ENCODE measurements at places on chromosomes 1 and 21.

DNA sequence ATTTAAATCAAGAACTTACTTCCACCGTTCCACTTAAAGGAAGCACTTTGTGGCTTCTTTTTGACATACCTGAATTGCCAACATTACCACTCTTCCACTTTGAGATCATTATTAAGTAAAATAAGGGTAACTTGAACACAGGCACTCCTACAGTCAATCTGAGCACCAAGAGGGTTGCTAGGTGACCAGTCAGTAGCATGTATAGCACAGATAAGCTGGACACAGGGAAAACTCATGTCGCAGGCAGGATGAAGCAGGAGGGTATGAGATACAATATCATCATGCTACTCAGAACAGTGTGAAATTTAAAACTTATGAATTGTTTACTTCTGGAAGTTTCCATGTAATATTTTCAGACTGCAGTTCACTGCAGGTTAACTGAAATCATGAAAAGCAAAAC lies 47.0 kb upstream of the RAP1GAP start:
- DNase-seq: no peak

- DNase-seq: no peak
These were observed 7.7 kb upstream of the GJA5 start for GRCh38 chr1:147768101-147768500.

DNA sequence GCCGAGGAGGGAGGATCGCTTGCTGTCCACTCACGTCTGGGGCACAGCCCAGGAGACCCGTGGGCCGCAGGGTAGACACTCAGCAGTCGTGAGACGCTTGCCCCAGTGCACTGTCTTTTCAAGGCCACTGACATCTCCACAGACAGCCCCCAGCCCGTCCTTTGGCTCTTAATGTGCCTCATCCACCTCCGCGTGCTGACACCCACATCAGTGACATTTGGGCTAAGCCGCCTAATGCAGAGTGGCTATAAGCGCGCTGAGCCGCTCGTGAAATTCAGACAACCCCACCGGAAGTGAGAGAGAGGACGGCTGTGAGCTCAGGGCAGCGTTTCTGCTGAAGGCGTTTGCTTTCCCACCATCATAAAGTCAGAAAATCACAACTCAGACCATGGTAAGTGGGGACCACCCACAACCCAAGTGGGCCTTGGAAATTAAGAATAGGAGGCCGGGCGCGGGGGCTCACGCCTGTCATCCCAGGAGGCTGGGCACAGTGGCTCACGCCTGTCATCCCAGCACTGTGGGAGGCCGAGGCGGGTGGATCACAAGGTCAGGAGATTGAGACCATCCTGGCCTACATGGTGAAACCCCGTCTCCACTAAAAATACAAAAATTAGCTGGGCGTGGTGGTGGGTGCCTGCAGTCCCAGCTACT lies 8.4 kb downstream of the SLC35E2B start:
- DNase-seq: no peak

DNA sequence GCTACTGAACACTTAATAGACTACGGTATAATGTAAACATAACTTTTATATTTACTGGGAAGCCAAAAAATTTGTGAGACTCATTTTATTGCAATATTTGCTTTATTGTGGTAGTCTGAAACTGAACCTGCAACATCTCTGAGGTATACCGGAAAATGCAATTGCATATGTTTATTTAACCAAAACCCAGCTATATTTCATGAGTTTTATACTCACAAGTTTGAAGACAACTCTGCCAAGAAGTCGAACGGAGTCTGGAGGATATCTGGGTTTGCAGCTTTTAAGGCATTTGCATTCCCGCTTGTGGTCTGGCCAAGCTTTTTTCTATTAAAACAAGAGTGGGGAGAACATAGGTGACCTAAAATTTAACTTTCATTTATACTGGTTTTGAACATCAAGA lies 171.9 kb downstream of the SMYD3 start:
- DNase-seq: no peak

- no peak for DNase-seq
These were observed 12.8 kb downstream of the ZNF678 start for GRCh38 chr1:227576189-227576588.

- DNase-seq: peak; percentile 87
These were observed 22.7 kb downstream of the UTP25 start for GRCh38 chr1:209850342-209850979.

DNA sequence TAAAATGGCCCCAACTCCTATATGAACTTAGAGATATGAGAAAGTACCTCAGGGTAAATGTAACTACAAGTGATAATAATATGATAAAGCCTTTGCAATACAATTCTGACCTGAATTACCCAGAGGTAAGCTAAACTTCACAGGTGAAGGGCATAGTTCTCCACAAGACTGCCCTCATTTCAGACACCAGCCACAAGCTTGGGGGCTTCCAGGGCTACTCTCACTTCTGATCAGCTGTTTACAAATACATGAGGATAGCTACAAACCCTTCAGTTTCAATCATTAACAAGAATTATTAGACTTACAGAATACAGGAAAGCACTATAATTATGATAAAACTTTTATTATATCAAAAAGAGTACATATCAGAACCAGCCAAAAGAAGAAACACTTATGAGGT lies 18.7 kb upstream of the DPH5 start:
- no peak for DNase-seq

DNA sequence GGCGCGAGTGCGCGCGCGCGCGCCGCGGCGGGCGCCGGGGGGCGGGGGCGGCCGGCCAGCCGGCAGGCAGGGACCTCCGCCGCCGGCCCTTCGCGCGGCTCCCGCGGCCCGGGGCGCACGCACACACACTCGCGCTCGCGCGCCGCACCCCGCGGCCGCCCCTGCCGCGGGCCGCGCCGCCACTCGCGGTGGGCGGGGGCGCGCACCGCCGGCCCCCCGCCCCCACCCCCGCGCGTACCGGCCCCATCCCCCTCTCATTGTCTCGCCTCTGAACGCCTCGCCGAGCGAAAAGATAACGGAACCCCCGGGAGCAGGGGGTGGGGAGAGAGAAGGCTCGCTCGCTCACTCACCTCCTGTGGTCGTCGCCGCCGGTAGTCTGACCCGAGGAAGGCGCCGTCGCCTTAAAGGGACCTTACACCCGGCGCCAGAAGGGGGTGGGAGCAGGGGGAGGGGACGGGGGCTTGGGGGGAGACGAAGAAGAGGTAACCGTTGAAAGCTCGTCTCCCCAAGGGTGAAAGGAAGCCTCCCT lies 428 bp downstream of the POGZ start:
- DNase-seq: peak; percentile 68

GRCh38 chr1:6435129-6435528 lies 10.6 kb downstream of the ESPN start:
- DNase-seq: no peak

GRCh38 chr1:180560200-180560867 lies 1.6 kb downstream of the OVAAL start:
- DNase-seq: no peak

GRCh38 chr1:44281962-44282703 lies 68.9 kb downstream of the DMAP1 start:
- DNase-seq: no peak

- DNase-seq: no peak
These were observed at the start of gene KCNJ9 for GRCh38 chr1:160081261-160081936. TSS of gene KCNJ9 (plus strand) at chr1:160081538. CDS start at chr1:160084031, 2,493 bp downstream.

DNA sequence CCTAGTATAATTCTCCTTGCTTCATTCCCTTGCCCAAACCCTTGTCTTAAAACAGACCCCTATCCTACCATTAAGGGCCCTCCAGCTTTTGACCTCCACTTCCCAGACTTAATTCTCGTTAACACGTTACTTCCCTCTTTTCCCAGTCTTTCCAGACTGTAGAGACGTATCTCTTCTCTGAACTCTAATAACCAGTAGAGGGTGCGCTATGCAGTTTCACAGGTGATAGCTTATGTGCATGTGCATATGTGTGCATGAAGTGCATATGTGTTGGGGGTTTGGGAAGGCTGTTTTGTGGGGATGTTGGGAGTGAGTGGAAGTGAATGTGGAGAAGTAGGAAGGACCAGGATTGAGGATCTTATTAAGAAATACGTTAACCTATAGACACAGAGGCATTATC lies 78.1 kb upstream of the CCDC190 start:
- no peak for DNase-seq

DNA sequence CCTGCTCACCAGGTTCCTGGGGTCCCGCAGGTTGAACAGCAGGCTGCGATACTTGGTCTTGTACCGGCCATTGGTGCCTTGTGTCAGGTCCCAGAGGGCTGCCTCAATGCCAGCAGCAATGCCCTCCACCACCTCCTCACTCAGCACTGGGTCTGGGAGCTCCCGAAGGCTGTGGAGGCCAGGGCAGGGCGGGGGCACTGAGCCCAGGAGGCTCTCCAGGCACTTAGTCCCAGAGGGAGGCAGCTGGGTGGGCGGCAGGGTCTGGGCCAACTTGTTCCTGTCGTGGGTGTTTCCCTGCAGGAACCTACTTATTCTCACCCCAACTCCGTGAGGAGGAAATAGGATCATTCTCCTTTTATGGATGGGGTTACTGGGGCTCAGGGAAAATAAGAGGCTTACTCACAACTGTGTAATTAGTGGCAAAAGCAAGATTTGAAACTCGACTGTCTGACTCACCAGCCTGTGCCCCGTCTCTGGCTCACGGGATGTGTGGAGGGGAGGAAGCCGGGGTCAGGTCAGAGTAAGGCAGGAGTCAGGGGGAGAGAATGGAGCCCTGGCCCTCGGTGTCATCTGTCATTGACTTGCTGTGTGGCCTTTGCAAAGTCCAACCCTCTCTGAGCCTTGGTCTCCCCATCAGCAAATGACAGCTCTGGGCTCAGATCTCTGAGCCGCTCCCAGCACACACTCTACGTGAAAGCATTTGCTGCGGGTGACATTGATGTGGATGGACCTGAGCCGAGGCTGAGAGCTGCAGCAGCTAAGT lies 17.2 kb downstream of the SPOCD1 start:
- DNase-seq: peak; percentile 84

- DNase-seq: no peak
These were observed 13.5 kb upstream of the TEKT2 start for GRCh38 chr1:36070349-36070748.

DNA sequence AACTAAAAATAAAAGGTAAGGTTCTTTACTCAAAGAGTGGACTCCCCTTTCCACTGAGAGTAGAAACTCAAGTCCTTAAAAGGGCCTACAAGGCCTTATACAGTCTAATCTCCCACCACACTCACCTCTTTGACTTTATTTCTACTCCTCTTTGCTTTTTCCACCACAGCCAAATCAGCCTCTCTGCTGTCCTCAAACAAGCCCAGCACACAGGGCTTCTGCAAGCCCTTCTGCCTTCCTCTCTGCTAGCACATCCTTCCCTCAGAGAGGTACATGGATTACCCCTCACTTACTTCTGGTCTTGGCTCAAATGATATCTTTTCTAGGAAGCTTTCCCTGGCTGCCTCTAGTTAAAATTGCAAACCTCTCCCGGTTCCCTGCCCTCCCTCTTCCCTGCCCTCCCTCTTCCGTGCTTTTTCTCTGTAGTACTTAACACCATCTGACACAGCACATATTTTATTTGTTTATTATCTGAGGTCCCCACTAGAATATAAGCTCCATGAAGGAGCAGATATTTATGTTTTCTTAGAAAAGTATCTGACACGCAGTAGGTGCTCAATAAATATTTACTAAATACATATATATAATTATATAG lies 1.7 kb downstream of the LYST start:
- no peak for DNase-seq

- DNase-seq: no peak
These were observed 12.2 kb upstream of the SPEN start for GRCh38 chr1:15835205-15835740.

- DNase-seq: no peak
These were observed 8.9 kb upstream of the PRDM16 start for GRCh38 chr1:3060127-3060526.

DNA sequence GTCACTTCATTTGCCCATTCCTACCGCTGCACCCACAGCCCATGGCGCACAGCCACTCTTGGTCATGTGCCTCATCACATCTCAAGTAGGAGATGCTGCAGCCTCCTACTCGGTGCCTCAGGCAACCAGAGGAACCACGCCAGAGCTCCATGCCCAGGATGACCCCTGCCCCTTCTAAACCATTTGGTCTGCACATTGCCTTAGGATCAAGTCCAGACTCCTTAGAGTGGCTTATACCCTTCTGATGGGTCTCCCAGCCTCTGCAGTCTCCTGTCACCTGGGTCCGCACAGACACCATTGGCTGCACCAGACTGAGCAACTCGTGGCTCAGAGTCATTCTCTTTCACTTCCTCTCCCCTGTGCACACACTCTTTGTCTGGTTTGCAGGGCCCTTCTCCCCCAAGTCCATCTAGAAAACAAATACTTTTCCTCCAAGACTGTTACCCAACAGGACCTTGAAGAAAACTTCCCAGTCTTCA lies 2.2 kb upstream of the ADORA3 start:
- no peak for DNase-seq

DNA sequence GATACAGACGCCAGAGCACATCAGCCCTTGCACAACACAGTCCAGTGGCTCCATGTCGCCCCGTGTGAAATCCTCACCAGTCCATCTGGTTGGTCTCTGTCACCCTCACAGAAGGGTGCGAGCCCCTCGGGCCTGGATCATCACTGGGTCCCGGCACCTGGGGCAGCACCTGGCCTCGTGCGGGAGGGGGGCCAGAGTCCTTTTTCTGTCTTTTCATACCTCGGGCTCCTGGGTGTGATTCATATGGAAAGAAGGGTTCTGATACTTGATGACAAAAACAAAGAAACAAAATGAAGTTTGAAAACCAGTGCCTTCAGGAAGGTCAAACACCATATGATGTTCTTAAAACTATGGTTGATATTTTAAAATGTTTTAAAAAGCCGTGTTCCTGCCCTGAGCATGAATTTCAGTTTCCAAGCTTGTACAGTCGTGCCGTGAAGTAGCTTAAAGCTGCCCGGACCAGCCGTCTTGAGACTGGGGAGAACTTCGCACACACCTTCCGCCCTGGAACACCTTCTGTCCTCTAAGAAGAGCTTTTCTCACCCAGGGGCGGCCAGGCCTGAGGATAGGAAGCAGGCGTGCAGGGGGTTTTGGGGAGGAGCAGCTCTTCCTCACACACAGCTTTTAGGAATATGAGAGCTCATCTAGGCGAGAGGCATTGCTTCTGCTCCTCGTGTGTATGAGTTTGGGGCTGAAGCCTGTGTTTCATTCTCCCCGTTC lies 35.2 kb downstream of the SLC37A1 start:
- no peak for DNase-seq

- no peak for DNase-seq
These were observed 74.0 kb downstream of the CACNA1E start for GRCh38 chr1:181557313-181557712.

DNA sequence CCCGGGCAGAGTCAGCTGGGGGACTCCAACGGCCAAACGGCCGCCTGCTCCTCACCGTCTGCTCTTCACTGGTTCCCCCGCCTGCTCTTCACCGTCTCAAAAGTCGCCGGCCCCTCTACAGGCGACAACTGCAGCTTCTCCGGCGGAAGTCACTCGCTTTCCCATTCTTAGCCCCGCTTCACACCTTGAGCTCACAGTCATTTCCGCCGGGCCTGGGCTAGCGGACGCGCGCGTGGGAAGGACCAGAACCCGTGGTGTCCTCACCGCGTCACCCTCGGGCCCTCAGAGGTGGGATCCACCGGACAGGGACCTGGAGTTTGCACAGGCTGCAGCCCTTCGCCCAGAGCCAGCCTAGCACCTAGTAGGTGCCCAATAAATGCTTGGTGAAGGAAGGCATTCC lies 27.9 kb upstream of the HJV start:
- DNase-seq: no peak
